ENCODE measurements at places on chromosomes 12 and 14.

DNA sequence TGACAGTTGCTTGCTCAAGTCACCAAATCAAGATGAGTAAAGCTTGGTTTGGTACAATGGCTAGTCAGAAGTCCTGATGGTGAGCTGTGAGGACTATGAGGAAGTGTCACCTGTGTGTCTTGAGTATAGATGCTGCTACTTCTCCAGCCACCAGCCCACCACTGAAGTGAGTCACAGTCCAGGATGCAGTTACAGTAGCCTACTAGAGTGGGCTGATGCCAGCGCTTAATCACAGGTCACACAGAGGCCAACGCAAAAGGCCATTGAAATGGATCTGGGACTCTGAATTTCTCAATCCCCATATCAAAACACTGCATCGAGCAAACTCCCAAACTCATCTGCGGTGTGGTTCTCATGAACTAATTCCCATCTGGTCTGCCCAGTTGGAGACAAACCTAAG is 223.1 kb downstream of the ANO6 start:
- DNase-seq, result no peak

DNA sequence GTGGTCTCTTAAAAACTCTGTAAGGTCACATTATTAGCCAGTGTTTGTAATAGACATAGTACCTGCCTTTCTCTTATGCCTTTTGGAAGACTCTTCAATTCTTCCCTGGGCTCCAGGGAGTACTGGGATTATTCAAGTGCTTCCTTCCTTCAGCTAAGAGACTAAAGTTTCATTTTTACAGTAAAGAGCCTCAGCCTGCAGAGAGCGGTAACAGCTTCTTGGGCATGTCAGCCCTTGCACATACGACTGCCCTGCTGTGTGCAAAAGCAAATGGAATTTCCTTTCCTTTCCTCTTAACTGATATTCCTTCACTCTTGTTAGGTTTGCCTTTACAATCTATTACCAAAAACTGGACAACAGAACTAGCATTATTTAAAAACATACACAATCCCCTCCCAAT is 32.9 kb upstream of the AMIGO2 start:
- no peak for DNase-seq

DNA sequence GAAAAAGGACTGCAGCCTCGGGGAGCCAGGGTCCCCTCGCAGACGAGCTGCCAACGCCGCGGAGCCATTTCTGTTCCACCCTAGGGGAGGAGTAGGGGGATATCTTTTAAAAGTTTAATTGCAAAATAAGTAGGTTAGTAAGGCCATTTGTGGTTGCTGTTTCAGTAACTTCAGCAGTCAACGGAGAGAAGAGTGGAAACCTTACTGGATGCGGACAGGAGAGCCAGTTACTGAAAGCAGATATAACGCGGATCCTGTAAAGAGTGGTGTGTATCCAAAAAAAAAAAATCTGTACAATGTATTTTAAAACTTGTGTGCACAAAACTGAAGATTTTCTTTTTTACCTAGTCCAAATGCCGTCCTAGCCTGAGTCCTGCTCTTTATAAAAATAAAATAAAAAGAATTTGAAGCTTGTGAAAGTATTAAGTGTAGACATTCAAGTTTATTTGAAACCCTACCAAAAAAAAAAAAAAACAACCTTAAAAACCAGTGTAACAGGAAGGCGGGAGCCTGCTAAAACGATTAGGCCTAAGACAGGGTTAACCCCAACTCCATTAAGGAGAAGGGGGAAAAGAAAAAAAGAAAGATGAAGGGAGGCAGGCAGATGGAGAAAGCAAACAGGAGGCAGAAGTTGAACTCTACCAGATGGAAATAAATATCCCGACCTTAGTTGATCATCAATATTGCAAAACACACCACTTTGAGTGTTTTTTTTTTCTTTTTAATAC is 1.0 kb upstream of the BTG1 start:
- DNase-seq, result no peak

DNA sequence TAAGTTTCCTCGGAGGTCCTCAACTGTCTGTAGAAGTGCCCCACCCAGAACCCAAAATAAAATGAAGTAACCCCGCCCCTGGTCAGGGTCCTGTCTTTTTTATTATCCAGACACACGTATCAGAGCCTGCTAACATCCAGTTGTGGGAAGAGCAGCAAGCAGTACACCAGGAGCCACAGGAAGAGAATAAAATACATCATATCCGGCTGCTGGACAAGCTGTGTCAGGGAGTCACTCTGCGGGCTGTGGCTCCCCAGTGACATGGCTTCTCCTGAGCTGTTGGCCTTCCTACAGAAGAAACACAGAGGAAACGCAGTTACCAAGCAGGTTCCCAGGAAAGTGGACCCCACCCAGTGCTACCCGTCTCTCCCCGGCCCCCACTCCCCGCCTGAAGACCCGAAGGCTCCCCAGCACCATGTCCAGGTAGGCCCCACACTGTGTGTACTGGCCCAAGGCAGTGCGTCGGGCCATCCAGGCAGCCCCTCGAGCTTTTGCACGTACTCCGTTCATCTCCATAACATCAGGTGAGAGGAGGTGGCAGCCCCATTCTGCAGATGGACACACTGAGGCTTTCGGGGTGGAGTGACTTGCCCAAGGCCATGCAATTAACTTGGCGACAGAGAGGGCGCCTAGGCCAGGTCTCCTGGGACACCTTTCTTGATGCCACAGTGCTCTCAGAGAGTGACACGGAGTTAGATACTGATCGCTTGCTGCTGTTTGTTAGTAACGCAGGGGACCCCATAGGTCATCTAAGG is 34.3 kb upstream of the DICER1 start:
- no peak for DNase-seq

GRCh38 chr12:89098441-89099112 is 253.7 kb downstream of the DUSP6 start:
- no peak for DNase-seq

DNA sequence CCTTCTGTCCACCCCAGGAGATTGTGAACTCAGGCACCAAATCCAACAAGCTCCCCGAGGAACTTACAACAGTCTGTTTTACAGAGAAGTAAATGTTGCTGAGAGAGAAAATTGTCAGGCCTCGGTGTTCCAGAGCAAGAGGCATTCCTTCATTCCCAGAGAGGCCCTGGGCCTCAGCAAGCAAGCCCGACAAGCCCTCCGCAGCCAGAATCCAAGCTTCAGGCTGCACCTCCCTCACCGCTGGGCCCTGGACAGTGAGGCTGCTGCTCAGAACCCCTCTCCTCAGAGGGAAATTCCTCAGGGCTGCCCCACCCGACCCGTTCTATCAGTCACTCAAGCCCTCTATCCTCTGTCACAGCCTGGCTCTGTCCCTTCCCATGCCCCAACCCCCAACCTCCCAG is 56.4 kb downstream of the ZFP36L1 start:
- DNase-seq, result no peak

DNA sequence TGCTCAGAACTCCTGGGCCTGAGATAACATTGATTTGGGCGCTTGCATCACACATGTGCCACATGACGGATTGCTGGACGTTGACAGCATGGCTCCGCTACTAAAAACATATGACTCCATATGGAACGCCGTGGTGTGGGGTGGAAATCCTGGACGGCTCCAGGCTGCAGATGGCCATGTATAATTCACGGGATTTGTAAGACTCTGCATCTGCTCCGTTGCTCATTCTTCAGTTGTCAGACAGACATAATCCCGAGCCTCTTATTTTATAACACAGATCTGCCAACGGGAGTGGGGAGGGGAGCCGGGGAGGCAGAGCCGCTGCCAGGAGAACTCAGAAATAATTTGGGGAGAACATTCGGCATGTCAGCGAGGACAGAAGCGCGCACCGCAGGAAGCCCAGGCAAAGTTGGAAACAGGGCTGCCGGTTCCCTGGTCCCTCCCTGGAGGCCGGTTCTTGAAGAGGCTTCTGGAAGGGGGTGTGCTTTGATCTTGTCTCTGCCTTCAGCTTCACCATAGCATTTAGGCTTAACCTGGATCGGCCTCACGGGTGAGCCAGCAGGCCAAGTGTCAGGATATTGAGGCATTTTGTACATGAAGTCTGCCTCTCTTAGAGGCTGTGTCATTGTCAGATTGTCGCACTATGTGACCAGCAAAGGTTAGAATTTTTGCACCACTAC is 45.8 kb upstream of the MYL2 start:
- DNase-seq, result no peak

Data from CD4-positive, alpha-beta T cell treated with Interleukin-6 for 4 hours (primary cell).